ENCODE measurements at places on chromosomes 1 and 21.

GRCh38 chr1:200659269-200659668 lies 10.4 kb downstream of the DDX59 start:
- no peak for DNase-seq

DNA sequence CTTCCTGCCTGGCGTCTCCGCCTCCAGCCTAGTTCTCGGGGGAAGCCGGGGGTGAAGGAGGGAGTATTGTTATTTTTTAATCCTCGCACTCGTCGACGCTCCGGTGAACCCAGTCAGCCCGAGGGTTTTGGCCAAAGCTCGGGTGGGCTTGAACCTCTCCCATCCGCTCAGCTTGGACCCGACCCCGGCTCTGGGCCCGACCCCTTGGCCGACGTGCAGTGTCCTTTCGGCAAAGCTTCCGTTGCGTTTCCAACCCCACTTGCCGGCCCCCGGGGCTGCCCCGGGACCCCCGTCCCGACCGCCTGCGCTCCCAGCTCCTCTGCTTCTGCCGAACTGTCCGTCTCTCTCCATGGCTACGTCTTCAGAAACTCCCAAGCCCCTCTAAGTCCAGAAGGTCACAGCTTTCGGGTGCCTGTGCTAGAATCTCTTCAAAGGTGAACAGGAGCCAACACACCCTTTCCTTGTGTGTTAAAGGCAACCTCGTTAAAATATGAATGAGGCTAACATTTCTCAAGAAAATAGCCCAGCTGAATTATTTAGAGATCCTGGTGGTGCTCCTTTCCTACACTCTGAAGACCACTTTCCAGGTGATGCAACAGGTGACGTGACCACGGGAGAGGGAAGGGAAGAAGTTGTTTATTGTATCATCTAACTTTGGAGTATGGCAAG lies 647 bp downstream of the DESI2 start:
- no peak for DNase-seq

DNA sequence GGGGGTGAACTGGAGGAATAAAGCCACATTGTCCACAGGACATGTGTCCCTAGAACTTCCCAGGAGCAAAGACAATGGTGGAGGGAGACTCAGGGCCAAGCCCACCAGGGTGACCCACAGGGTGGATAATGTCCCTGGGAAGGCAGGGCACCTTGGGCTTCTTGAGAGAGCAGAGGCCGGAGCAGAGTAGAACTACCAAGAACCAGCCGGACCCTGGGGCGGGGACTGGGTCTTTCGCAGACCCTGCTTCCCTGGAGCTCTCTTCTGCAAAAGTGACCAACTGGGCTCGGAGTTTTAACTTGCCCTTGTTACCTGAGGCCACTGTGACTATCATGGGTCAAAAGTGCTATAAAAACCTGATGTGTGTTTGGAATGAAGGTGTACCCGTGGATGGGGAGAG lies 875 bp upstream of the FAM3B start:
- DNase-seq: no peak

GRCh38 chr1:212106286-212106792 lies 70.8 kb downstream of the DTL start:
- no peak for DNase-seq

DNA sequence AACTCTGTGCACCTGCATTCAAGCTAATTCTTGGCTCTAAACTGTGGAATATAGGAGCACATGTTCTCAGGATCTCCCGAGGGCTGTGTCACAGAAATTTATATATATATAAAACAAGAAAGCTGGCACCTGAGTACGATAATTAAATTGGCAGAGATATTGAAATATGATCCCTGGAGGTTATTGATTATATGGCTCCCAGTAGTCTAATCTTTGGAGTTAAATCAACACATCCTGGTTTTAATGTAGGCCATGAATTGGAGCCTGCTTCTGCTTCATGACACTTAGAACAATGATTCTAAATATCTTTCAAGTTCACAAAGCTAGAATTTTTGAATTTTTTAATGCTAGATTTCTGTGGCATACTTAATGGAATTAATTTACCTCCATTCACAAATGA lies 84.3 kb downstream of the CTH start:
- no peak for DNase-seq

DNA sequence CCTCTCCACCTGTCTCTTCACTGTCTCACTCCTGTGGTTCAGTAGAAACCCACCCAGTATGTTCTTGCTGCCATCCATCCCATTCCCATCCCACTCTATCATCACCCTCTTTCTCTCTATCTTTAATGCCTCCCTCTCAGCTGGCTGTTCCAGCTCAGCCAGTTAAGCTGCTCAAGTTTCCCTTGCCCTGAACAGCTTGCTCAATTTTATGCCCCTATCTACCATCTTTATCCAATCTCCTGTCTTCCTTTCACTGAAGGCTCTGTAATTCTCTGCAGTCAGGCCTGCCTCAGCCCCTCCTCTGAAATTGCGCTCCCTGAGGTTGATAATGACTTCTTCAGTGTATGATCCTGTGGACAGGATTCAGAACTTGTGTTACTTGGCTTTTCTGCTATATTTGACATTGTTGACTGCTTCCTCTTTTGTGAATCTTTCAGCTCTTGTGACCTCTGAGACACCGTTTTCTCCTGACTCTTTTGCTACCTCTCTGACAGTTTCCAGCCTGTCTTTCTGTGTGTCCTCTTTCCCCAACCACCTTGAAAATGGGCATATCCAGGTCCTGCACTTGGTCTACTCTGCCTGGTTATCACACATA lies 13.9 kb upstream of the BCAR3 start:
- DNase-seq: no peak

- DNase-seq: no peak
Observed at GRCh38 chr1:204575221-204576190, 59.3 kb downstream of the MDM4 start.

GRCh38 chr1:114467491-114467890 lies 43.5 kb downstream of the TRIM33 start:
- DNase-seq: no peak

DNA sequence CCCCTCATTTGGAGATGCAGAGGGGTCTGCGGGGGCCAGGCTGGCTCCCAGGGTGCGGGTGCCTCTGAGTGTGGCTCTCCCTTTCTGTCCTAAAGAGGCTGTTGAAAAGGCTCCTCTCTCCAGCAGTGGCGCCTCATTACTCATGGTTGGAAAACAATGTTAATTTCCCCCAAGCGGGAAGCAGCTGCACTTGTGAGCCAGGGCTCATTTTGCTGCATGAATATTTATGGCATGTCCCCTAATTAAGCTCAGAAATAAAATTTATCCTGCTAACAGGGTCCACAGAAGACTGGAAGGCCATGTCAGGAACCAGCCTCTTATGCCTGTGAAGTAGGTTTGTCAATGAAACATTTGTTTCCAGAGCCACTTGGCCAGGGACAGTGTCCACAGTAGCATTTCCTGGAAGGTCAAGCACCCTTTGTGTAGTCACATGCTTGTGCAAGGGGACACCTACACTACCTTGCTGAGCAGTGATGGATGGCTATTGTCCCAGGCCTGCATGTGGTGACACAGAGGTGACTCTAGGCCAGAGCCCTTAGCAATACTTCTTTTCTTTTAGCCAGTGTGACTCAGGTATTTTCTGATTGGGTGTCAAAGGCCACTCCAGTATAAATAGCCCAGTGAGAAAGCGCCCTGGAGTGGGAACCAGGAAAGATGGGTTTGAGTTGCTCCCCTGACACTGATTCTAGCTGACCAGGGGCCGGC lies 259.0 kb downstream of the FOXD2 start:
- no peak for DNase-seq

DNA sequence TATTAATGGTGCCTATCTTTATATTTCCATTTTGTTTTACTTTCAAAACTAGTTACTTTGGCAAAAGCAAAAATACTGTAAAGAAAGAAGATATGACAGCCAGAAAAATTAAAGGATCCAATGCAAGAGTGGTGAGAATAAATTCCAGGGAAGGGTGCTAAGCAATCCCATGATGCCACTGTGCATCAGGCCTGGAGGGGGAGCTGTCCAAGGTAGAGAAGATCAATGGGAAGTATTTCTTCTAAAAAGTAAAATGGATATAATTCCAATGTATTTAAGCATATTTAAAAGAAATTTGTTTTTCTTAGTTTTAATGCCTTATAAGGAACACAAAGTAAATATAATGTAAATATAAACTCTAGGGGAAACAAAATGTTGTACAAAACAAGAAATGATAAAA lies 1382.2 kb upstream of the B3GALT2 start:
- no peak for DNase-seq

- DNase-seq: no peak
Observed at GRCh38 chr1:84101204-84101603, 42.9 kb upstream of the PRKACB start.

GRCh38 chr1:230262867-230263567 lies 163.1 kb downstream of the PGBD5 start:
- no peak for DNase-seq

DNA sequence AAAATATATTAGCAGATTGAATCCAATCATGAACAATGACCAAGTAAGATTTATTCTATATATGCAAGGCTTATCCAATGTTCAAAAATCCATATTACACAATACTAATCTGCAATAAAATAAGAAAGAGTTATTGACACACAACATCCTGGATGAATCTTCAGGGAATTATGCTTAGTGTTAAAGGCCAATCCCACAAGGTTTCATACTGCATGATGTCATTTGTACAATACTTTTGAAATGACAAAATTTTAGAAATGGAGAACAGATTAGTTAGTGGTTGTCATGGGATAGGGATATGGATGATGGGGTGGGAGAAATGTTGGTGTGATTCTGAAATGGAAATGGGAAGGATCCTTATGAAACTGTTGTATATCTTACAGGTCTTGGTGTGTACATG lies 425.7 kb downstream of the SIPA1L2 start:
- no peak for DNase-seq

Data from activated T-cell treated with anti-CD3 and anti-CD28 coated beads for 24 hours (primary cell).